ENCODE measurements at places on chromosomes 5 and 9.

DNA sequence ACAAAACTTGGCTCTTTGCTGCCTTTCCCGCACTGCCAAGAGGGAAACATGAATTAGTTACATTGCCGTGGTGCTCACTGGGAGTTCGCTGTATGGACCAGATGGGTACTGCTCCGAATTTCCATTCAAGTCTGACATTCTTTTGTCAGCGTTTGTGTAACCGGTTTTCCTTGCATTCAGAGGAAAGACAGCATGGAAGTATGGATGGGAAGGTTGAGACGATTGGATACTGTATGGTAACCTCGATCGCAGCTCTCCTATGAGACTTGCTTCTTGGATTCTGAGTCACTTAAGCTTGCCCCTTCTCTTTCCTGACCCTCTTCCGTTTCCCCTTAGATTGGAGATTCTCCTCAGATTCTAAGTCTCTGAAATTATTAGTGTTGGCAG, 625 bp upstream of the UBLCP1 start:
- DNase-seq: peak; percentile 38

DNA sequence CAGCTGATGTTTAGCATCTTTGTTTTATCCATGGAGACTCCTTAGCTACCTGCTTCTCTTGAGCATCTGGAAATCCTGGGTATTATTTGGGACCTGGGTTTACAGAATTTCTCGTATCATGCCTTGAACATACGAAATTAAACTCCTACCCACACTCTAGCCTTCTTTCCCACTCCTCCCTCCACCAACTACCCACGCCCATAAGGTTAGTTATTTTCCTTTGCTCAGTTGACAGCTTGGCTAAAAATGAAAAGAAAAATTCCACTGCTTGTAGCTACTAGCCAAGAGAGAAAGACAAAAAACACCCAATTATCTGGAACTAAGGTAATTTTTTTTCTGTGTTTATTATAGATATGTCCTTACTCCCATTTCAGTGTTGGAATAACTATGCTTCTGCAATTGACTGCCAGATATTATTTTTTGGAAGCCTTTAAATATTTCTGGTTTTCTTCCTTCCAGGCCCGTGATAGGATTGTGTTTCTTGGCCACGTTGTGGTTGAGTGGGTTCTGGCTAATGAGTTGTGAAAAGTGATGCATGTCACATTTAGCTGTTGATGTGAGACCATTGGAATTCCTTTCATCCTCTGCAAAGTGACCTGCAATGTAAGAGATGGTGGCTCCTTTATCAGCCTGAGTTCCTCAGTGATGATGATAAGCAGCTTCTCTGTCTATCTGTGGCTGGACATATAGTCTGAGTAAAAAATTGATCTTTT, 308.1 kb downstream of the LRRC70 start:
- DNase-seq: no peak

DNA sequence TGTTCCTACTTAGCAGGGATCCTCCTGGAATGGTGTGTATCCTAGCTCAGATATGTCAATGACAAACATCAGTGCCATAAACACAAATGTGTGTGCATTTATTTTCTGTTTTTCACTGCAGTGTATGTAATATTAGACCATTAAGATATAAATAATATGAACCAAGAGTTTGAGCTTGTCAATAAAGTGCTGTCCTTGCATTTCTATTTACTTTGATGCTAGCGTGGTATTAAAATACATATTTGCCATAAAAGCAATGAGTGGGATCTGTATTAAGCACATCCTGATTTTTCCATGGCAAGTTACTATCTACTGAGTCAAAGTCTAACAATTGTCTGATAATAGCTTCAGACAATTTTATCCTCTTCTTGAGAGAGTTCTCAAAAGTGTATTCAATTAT, 157.6 kb downstream of the DIRAS2 start:
- DNase-seq: no peak

DNA sequence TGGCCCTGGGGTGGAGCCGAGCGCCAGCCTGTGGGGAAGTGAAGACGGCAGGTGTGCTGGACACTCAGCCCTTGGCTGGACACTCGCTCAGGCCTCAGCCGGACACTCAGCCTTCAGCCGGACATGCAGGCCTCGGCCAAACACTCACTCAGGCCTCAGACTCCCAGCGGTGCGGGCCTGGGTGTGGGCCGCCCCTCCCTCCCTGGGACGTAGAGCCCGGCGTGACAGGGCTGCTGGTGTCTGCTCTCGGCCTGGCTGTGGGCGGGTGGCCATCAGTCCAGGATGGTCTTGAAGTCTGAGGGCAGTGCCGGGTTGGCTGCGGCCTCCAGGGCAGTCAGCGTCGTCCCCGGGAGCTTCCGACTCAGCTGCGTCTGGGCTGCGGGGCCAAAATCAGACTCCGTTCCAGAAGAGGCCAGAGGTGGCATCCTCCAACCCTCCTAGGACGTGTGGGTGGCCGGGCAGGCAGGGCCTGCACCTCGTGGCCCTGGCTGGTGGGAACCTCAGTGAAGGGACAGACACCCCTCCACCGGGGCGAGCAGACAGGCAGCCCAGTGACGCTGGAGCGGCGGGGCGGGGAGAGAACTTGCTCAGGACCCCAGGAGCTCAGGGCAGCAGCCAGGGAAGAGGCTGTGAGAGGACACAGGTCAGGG, 28.4 kb downstream of the SLC6A18 start:
- DNase-seq: no peak

DNA sequence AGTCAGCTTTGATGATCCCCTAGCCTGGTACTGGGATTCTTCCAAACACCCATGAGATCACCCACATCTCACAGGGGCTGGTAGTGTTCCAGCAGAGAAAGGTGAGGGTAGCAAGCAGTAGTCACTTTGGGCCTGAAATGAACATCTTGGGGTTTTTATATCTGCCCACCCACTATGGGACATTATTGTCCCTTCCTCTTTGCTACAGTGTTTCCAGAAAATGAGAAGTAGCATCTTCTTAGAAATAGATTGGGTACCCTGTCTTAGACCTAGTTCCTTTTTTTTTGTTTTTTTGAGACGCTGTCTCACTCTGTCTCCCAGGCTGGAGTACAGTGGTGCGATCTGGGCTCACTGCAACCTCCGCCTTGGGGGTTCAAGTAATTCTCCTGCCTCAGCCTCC, 249.2 kb upstream of the ANKRD55 start:
- no peak for DNase-seq

DNA sequence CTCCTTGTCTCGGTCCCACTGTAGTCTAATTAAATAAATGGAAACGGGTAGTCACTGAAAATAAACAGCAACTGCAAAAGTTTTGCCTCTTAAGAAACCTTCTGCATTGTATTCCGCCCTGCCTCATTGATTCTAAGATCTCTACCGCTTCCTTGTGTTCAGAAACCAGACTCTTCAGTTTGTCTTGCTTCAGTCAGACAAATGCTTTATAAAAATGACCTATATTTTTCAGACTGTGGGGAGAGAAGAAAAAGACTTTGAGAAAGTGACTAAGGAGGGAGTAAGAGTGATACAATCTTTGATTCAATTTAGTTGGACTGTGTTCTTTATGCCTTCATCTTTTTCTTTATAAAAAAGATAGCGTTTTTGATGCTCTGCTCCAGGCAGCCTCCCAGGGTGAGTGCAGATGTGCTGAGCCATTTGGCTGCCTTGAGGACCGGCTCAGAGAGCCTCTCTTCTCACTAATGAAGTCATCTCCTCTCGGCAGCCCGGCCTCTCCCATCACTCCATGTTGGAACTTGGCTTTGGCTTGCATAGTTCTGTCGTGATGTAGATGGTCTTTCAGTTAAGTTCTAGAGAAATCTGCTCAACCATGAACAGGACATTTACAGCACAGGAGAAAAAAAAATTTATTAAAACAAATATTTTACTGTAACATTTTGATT, 4.0 kb upstream of the VCAN start:
- no peak for DNase-seq

GRCh38 chr5:171269717-171270116, 39.3 kb upstream of the TLX3 start:
- DNase-seq: no peak

GRCh38 chr9:117437283-117437682, 22.4 kb upstream of the ASTN2 start:
- no peak for DNase-seq

DNA sequence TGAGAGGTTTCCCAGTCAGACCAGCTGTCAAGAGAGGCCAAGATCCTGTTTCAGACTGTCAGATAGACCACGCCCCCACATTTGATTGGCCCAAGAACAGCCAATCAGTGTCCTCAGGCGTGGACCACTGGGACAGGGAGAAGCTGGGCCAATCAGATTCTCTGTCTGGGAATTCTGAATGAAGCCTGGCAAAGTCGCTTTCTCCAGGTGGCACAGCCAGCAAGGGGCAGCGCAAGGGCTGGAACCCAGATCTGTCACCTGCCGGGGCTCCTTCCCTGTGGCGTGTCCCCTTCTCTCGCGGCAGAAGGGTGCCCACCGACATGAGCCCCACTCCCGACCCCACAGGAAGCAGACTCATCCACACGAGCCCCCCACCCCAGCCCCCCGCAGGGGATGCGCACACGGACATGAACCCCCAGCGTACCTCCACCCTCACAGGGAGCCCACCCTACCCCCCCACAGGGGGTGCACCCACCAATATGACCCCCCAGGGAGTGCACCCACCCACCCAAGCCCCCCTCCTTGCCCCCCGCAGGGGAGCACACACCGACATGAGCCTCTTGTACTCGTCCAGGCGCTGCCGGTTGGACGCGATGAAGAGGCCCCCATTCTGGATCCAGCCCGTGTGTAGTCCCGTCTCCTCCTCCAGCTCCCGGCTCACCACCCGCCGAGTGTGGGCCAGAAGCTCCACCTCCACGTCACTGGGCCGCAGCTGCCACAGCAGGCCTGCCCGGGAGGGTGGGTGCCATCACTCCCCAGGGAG, 6.1 kb downstream of the SARDH start:
- DNase-seq: peak; percentile 88

GRCh38 chr5:135839566-135839965, 5.1 kb downstream of the SLC25A48 start:
- DNase-seq: no peak

DNA sequence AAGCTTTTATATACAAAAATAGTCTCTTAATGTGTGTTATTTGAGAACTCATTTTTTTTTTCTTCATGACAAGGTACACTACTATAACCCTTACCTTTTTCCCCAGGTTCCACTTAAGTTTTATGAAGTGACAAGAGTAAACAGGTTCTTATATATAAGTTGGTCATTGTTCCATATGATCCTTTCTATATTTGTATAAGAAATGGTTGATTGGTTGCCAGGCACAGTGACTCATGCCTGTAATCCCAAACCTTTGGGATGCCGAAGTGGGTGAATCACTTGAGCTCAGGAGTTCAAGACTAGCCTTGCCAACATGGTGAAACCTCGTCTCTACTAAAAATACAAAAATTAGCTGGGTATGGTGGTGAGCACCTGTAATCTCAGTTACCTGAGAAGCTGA, 108.3 kb downstream of the PCSK1 start:
- no peak for DNase-seq

- no peak for DNase-seq
These were observed 376.4 kb downstream of the CTNND2 start for GRCh38 chr5:11527652-11528349.

- DNase-seq: peak; percentile 43
These were observed 11.4 kb downstream of the MTAP start for GRCh38 chr9:21813575-21814473.

GRCh38 chr5:15376088-15376487, 123.9 kb upstream of the FBXL7 start:
- no peak for DNase-seq

- DNase-seq: peak; percentile 48
These were observed 27.6 kb downstream of the ACTL7A start for GRCh38 chr9:108889649-108890067.
